ENCODE measurements at places on chromosomes 5 and 9. TPM values are rescaled to one million over a fixed set of nuclear protein-coding genes. Genes with fewer than 3 reads are reported as not detected.

GRCh38 chr5:138230261-138230660 is 17.1 kb upstream of the CDC23 start:
- DNase-seq, result no peak

- no peak for DNase-seq
Observed at GRCh38 chr9:114017741-114018715, 60.1 kb downstream of the AMBP start.

DNA sequence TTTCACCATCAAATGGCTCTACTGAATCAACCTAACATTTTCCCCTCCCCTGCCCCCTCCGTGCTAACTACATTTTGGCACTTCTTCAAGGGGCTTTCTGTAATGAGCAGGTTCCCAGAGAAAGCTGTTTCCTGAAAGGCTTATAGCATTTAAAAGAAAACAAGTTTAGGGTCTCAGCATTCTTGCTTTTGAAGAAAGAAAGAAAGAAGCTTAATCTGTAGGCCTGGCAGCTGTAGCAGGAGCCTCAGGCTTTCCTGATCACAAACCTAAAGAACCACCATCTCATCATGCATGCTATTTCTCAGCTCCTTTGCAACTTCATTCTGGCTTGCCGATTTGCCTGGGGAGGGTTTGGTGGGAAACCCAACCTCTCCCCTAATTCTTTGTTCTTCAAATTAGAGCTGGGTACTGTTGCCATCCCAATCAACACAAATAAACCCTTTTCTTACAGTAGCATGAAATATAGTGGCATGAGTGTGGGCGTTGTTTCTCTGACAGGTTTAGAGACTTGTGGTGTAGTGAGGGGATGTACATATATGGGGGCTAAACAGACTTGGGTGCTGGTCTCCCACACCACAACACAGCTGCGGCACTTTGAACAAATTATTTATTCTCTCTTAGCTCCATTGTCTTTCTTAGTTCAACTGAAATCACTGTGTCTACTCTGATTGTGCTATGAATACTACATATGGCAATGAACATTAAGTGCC is 160.5 kb upstream of the TNC start:
- DNase-seq, result no peak

DNA sequence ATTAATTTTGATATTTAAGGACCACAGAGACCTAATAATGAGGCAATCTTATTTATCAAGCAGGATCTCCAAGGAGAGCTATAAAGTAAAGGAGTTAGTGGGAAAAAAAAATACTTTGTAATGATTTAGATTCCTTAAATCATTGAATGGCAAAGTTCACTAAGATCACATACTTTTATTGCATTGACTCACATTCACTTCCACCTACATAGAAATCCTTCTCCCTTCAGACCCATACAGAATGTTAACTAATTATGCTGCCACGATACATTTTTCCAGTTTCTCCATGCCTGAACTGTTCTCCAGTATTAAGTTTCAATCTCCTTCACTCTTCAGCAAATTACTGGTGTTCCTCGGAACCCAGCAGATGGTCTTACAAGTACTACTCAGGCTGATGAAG is 388.7 kb downstream of the EFNA5 start:
- no peak for DNase-seq

DNA sequence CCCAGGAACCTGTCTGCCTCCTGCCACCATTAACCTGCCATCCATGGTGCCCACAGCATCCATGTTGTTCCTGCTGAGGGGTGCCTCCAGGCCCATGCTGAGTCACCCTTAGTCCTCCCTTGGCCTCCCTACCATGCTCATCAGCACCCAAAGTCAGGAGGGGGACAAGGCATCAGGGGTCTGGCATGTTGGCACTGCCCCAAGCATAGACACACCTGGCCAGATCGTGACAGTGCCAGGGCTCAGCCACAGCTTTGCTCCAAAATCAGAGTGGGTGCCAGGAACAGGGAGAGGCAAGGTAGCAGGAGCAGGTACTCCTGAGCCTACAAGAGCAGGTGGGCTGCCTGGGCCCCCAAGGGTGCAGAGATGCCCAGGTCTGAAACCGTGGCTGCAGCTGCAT is 566.6 kb downstream of the TLE1 start:
- no peak for DNase-seq

Gene HRCT1
- 10.8 TPM for total RNA-seq

GRCh38 chr9:89886281-89886700 is 281.5 kb downstream of the GADD45G start:
- peak; percentile 30 for DNase-seq

- DNase-seq, result no peak
Observed at GRCh38 chr5:145829708-145830361, 5.3 kb downstream of the PRELID2 start.

GRCh38 chr5:124796495-124796894 is 50.1 kb upstream of the ZNF608 start:
- no peak for DNase-seq

Gene RNF20
- 48.1 TPM for total RNA-seq

GRCh38 chr5:172224996-172225395 is 31.0 kb downstream of the EFCAB9 start:
- no peak for DNase-seq

DNA sequence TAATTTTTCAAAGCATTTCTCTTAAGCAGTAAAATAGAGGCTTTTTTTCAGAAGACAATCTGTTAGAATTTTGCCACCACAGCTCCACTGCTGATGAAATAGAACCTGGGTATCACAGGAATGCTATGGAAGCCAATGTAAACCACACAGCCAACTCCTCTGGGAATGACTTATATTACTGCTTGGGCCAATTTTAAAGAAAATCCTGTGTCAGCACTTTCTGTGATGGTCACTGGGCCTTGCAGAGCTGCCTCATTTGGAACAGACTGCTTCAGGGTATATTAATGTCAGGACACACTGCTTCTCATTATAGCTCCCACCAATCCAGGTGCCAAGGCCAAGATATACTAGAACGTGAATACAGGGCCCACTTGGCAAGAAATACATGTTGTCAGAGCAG is 144.1 kb upstream of the ACTBL2 start:
- DNase-seq, result no peak

DNA sequence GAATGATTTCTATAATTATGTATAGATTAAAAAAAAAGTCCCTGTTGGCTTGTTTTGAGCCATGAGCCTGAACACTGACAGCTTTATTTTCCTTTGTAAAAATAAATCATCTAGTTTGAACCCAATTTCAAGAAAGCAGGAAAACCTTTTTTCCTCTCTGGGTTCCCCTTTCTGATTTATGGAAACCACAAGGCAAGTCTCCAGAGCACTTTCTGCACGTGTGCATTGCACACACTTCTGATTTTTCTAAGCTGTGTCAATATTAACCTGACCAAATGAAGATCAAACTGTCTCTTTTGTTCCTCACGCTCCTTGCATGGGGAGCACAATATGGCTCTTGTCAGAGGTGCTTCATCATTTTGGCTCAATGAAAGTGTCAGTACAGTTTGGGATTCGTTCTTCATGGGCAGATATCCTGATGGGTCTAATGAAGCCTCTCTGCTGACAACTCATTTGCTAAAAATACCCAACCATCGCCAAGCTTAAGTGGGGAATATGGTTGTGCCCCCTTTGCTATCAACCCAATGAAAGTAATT is 39.2 kb upstream of the PCA3 start:
- DNase-seq, result no peak

GRCh38 chr9:91247278-91247677 is 114.4 kb downstream of the AUH start:
- DNase-seq, result no peak

GRCh38 chr5:55564721-55565120 is 30.0 kb upstream of the PLPP1 start:
- no peak for DNase-seq

Gene INSL4
- total RNA-seq, result not detected

Gene RFX3
- total RNA-seq, result 13.8 TPM

GRCh38 chr9:125375820-125376219 is 114.2 kb downstream of the GAPVD1 start:
- DNase-seq, result no peak

GRCh38 chr5:110951373-110951791 is 120.1 kb upstream of the TSLP start:
- no peak for DNase-seq

Gene WDR38
- total RNA-seq, result not detected

Gene IL3
- total RNA-seq, result not detected

Gene SYNPO
- total RNA-seq, result 151 TPM

DNA sequence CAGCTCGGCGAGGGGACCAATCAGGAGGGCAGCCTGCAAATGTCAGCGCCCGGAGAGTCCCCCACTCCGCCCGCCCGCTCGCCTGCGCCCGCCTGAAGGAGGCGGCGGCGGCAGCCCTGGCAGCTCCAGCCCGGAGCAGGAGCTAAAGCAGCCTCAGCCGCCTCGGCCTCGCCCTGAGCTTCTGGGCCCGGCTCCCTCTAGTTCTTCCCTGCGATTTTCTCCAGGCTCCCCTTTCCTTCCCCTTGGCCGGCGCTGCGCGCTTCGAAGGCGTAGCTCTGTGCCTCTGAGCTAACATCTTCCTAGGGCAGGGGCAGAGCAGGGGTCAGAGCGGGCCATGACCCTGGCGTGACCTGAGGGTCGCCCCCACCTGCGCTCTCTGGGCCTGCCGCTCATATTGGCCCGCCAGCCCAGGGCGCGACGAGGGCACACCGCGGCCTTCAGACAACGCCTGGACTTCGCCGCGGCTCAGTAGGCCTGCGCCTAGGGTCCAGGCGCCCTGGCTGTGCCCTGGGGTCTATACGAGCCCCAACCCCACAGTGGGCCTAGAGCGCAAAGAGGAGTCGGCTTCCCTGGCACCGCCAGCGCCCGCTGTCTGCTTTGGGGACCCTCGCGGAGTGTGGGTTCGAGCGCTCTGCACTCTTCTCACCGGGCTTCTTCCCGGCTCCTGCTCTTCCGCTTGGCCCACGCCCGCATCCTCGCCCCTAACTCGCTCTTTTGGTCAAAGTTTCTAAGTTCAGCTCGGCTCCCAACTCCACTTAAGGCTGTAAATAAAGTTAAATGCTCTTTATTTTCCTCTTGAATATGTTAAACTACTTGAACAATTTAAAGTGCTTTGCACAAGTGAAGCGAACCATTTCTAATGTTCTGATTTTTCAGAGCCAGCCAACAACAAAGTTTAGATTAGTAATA is 504 bp upstream of the OTP start:
- DNase-seq, result no peak

Gene ORM2
- total RNA-seq, result 3.9 TPM

Gene SV2C
- total RNA-seq, result 0.32 TPM

Gene NEUROG1
- not detected for total RNA-seq

- no peak for DNase-seq
Observed at GRCh38 chr5:155140646-155141045, 127.1 kb downstream of the KIF4B start.

- DNase-seq, result no peak
Observed at GRCh38 chr9:127949827-127950512, 12.3 kb upstream of the DPM2 start.

GRCh38 chr9:128631636-128632035 is 25.0 kb downstream of the DYNC2I2 start:
- DNase-seq, result no peak

- DNase-seq, result no peak
Observed at GRCh38 chr5:98880151-98880550, 48.7 kb downstream of the CHD1 start.

Gene RNF130
- 109 TPM for total RNA-seq

Gene MARCHF11
- not detected for total RNA-seq

GRCh38 chr9:33939924-33940874 is 108.5 kb downstream of the UBAP2 start:
- DNase-seq, result no peak

- DNase-seq, result no peak
Observed at GRCh38 chr9:121350993-121351561, 19.0 kb downstream of the STOM start.

Gene ARHGEF39
- 0.38 TPM for total RNA-seq

GRCh38 chr5:102223542-102224477 is 72.3 kb downstream of the SLCO4C1 start:
- no peak for DNase-seq

DNA sequence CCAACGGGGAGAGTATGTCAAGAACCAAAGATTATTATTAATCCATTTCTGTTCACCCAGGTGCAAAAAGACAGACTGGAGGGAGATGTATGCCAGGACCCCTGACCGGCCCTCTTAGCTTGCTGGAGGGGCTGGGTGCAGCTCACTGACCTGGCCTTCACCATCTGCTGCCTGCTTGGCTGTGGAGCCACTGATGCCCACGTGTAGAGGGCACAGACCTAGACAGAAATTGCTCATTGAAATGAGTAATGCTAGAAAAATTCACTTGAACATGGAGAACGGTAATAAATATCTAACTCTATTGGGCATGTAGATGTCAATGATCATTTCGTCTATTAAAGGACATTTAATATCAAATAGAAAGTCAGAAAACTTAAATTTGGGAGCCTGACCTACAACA is 58.8 kb upstream of the ERCC6L2 start:
- DNase-seq, result no peak

- no peak for DNase-seq
Observed at GRCh38 chr9:4506490-4506889, 16.2 kb downstream of the SLC1A1 start.

DNA sequence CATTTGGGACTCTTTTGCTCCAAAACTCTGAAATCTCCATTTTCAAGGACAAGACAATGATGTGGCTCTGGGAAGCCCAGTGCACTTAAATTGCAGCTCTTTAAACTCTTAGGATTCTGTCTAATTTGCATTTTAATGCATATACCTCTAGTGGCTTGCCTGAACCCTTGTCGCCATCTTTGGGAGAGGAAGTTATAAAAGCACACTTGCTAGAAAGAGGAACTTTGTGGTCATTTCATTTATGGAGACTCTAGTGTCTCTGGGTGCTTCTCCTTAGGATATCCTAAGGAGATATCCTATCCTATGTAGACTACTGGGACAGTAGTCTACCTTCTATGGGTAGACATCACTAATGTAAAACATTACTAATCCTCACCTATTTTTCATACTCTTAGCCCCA is 77.3 kb upstream of the SLC1A3 start:
- DNase-seq, result no peak

Gene FRRS1L
- total RNA-seq, result 0.09 TPM

Gene EMB
- total RNA-seq, result 35.3 TPM

DNA sequence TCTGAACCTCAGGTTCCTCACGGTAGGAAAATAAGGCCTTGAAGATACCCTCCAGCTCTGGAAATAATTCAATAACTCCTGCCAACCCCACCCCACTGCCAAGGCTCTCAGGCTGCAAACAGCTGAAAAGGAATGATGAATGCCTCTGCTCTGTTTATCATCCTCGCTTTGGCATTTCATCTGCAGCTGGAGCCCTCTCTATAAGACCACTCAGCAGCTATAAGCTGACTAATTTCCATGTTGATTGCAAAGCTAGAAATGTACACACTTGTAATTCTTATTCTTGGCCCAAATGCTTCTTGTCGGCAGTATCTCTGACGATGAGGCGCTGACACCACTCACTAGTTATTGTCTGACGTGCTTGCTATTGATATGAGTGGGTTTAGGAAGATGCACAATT is 408.4 kb upstream of the NMUR2 start:
- DNase-seq, result no peak

- DNase-seq, result no peak
Observed at GRCh38 chr5:74136276-74136825, 504.2 kb downstream of the ENC1 start.

Gene OR1J2
- not detected for total RNA-seq

- DNase-seq, result peak; percentile 62
Observed at GRCh38 chr5:36696059-36696673, 89.8 kb downstream of the SLC1A3 start.
